ENCODE measurements at places on chromosomes 7 and 10. TPM values are rescaled to one million over a fixed set of nuclear protein-coding genes. Genes with fewer than 3 reads are reported as not detected.

GRCh38 chr7:5824297-5824610 lies 42.8 kb upstream of the RNF216 start:
- DNase-seq: no peak

GRCh38 chr7:91156316-91157185 lies 107.7 kb upstream of the FZD1 start:
- no peak for DNase-seq

DNA sequence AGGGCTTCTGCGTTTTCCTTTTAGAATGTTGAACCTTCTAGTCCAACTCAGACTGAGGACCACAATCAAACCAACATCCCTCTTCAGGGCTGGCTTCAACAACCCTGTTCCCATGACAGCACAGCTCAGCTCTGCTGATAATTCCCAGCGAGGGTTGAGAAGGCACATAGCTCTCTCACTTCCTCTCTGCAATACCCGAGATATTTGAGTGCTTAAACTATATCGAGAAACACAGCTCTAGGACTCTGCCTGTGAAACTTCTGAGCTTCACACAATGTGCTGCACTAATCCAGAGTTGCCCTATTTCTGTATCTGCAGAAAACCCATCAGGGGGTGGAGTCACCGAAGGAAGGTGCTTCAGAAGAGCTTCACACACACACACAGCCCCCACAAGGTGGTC lies 1.6 kb upstream of the ADARB2 start:
- DNase-seq: no peak

DNA sequence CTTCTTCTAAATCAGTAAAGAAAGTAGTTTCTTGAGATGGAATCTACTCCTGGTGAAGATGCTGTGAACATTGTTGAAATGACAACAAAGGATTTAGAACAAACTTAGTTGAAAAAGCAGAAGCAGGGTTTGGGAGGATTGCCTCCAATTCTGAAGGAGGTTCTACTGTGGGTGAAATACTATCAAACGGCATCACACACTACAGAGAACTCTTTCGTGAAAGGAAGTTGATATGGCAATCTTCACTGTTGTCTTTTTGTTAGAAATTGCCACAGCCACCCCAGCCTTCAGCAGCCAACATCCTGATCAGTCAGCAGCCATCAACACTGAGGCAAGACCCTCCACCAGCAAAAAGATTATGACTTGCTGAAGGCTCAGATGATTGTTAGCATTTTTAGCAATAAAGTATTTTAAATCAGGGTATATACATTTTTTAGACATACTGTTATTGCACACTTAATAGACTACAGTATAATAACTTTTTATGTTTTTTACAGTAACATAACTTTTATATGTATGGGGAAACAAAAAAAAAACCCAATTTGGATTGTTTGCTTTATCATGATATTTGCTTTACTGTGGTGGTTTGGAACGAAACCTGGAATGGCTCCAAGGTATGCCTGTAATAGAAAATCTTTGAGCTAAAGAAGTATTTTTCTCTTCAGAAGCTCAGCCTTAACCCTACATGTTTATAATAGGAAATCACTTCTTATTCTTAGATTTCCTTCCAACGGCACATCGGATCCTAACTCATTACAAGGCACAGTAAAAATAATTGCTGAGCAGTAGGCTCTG lies 257.3 kb downstream of the LRMDA start:
- DNase-seq: no peak

GRCh38 chr7:112147793-112148361 lies 58.3 kb downstream of the DOCK4 start:
- DNase-seq: no peak

DNA sequence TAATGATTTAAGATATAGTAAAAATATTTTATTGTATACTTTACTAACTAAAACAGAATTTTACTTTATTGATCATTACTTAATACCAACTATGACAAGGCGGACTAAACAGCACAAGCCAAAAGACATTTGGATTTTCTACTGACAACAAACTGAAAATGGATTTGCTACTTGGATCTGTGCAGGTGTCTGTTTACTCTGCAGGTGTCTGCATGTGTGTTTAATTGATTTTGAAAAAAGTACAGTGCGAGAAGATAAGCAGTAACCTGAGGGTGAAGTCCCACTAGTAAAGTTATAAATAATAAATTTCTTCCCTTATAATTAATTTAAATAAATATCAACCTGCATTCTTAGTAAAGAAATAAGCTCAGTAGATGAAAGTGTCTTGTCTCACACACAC lies 696.8 kb upstream of the MBL2 start:
- no peak for DNase-seq

DNA sequence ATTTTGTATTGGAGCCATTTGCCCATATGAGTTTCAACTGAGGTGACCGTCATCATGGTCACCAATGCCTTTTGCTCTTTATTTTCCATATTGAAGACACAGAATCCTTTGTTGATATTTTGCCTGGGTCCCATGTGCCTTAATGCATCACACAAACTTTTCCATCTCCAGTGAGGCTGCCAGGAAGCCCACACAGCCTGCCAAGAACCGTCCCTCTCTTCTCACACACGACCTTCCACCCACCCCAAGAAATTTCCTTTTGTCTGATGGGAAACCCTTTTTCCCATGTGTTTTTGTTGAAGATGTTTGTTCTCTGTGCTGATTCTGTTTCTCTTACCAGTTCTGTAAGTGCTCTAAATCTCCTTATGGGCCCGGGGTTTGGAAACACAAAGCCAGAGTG lies 168.9 kb downstream of the CSTF2T start:
- no peak for DNase-seq

- peak; percentile 31 for DNase-seq
These were observed 481.3 kb upstream of the NRP1 start for GRCh38 chr10:33815776-33816175.

- no peak for DNase-seq
These were observed 338.8 kb upstream of the SHH start for GRCh38 chr7:156151078-156151477.

GRCh38 chr7:112204499-112205342 lies 1.5 kb downstream of the DOCK4 start:
- peak; percentile 14 for DNase-seq

The ZNF117 gene
- 3.7 TPM for total RNA-seq

The VPS37D gene
- total RNA-seq: 2.1 TPM

The C10orf62 gene
- not detected for total RNA-seq

The HOXA4 gene
- total RNA-seq: 4.3 TPM

The SAMD9 gene
- 24.3 TPM for total RNA-seq

DNA sequence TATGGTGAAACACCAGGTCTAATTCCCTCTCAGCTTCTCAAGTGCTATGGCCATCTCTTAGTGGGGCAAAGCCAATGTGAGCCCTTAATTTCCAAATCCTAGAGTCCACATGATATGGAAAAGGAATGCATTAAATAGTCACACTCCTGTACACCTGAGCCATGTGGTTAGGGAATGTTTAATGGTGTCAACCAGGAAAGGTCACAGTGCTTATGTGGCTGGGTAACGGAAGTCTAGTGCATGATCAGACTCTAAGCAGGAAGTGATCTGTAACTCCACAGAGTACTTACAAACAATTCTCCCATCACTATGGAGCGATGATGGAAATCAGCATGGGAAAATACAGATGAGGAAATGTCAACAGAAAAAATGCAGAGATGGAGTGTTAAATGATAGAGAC lies 148.8 kb downstream of the MAGI2 start:
- DNase-seq: no peak

DNA sequence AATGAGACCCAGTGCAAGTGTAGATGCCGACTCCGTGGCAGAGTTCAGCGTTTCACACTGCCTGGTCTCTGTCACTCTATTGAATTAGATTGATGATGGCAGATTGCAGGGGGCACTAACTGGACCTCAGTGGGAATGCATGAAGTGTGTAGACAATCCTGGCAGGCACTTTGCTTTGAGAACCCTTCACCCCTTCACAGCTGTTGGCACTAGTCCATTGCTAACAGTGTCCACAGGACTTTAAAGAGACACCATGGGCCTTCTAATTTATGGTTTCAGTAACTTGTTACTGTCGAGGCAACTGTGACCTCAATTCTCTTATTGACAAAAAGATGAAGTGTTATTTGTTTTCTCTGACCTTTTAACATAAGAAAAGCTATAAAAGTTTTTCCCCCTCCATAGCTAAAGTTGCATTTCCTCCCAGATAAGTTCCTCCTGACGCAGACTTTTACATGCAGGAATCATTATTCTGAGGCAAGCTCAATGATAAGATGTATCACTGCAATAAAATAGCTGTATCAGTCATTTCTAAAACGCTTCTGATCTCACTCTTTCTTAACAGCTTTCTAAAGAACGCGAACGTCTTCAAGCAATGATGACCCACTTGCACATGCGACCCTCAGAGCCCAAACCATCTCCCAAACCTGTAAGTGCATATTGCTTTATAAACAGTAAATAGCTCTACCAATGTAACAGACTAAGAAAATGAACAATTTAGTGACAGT lies 238.9 kb downstream of the FOXP2 start:
- no peak for DNase-seq

DNA sequence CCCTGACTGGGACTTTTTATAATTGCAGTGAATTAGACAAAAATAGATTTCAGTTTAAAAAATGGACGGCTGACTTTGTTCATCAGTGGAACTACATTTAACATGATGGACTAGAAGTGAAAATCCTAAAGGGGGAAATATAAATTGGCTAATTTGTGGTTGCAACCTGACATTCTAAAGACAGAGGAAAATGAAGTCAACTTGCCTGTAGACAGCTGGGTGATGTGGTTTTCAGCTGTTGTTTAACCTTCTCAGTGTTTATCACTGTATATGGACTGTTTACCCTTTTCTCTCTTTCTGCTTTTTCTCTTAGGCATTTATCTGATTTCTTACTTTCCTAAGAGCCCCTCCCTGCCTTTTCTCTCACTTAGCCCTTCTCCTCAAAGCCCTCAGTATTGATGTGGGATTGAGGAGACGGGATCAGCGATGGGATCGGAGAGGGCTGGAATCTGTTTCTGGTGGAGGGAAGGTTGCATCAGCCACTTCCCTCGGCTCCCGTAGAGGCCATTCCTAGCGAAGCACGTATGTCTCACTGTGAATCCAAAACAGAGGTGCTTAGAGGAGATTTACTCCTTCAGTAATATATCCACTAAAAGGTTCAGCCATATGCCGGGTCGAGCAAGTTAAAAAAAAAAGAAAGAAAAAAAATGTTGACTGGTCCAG lies 109.0 kb upstream of the KLF6 start:
- DNase-seq: no peak

- no peak for DNase-seq
These were observed 37.5 kb downstream of the DENND11 start for GRCh38 chr7:141664450-141664849.

The EPO gene
- total RNA-seq: not detected

- no peak for DNase-seq
These were observed 65.1 kb upstream of the MPP7 start for GRCh38 chr10:28367929-28368484.

DNA sequence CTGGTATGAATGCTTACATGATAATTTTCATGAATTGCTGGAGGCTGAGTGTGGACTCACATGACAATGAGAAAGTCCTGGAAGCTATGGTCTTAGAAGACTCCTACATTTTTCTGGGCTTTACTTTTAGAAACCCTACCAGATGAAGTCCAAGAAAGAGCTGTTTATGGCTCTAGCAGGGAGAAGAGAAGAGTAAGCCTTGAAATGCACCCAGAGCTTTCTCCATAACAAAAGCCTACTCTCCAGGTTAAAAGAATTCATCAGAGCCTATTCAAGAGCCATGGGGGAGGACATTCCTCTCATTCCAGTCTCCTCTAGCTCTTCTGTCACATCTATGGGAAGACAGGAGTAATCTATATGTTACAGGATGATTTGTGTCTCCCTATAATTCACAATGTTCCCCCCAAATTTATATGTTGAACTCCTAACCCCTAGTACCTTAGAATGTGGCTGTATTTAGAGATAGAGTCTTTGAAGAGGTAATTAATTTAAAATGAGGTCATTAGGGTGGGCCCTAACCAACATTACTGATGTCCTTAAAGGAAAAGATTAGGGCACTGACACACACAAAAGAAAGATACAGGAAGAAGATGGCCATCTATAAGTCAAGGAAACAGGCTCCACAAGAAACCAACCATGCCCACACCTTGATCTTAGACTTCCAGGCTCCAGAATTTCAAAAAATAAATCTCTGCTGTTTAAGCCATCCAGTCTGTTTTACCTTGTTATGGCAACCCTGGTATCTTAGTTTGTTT lies 193.8 kb upstream of the PTER start:
- no peak for DNase-seq

GRCh38 chr7:113784316-113784715 lies 134.5 kb downstream of the PPP1R3A start:
- DNase-seq: no peak

The SORCS1 gene
- total RNA-seq: under 0.01 TPM

DNA sequence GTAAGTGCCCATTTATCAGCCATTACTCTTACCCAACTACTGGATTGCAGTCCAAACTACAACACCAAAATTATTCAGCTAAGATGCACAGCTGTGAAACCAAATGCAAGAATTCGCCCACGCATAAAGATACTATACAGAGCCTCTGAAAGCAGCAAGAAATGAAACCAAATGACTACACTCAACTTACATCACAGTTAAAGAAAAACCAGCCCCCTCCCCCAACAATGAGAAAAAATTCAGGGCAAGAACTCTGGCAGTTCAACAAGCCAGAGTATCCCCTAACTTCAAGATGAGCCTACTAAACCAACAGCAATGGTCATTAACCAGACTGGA lies 209.1 kb upstream of the VWC2 start:
- DNase-seq: no peak

DNA sequence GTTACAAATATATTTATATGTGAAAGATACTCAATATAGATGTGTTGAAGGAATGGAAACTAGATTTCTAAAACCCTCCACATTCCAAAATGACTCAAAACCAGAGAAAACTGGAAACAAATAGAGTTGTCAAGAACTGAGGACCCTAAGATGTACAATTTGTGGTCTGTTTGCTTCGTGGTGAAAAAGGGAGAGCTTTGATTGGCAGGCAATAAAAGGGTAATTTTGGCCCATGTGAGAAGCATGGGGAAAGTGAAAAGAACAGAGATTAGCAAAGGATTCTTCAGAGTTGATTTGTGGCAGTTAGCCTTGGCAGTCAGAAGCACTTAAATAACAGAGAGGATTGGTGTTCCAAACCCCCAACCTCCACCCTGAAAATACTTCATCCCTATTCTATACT lies 37.1 kb upstream of the DKK1 start:
- no peak for DNase-seq

DNA sequence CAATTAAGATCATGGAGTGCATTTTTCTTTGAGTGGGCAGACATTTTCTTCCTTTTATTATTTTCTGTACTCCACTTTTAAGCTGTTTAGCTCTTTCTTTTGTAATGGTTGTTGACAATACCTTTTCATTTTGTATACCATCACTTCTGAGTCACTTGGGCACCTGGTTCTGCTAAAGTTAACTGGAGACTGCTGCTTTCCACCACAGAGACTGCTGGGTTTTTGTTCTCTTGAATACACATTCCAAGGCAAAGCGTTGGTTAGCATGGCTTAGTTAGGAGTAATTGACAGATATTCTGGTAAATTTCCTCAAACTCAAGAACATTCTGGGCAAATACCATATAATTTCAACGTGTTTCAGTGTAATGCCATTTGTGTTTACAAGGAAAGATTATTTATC lies 541.9 kb upstream of the CELF2 start:
- DNase-seq: no peak
